ENCODE measurements at places on chromosomes 5 and 9. TPM values are rescaled to one million over a fixed set of nuclear protein-coding genes. Genes with fewer than 3 reads are reported as not detected.

The TEX48 gene
- not detected for polyA plus RNA-seq

The NCS1 gene
- 3.6 TPM for polyA plus RNA-seq

The IL5 gene
- not detected for polyA plus RNA-seq

The TOR4A gene
- 1.1 TPM for polyA plus RNA-seq

The CAST gene
- 291 TPM for polyA plus RNA-seq

The FBN2 gene
- under 0.01 TPM for polyA plus RNA-seq

The CTSL gene
- 75.3 TPM for polyA plus RNA-seq

The RXRA gene
- 156 TPM for polyA plus RNA-seq

The CRB2 gene
- polyA plus RNA-seq: 0.03 TPM

The TXNDC8 gene
- polyA plus RNA-seq: not detected

The PCDHGA5 gene
- polyA plus RNA-seq: 0.35 TPM

The IFNA7 gene
- polyA plus RNA-seq: not detected

The SV2C gene
- polyA plus RNA-seq: 0.01 TPM

The ALDH7A1 gene
- 7.8 TPM for polyA plus RNA-seq

The SLC34A3 gene
- not detected for polyA plus RNA-seq

The PCDHGA6 gene
- polyA plus RNA-seq: 0.03 TPM

DNA sequence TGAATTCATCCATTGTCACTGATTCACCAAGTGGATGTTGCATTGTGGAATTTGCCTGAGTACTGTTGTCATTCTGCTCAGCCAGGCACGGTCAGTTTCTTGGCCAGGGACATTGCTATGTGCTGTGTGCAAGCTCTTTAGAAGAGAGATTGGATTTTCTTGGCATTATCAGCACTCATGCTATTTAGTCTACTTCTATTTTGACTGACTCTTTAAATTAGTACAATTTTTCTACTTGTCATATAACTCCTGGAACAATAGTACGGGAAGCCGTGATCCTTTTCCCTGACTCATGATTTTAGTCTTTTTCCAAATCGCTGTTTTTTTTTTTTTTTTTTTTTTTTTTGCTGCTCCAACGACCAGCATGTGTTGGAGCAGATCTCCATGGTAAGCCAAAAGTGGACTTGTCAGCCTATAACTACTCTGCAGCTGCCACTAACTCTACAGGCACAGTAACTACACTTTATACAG is 129.7 kb downstream of the CDC42SE2 start:
- DNase-seq: no peak

DNA sequence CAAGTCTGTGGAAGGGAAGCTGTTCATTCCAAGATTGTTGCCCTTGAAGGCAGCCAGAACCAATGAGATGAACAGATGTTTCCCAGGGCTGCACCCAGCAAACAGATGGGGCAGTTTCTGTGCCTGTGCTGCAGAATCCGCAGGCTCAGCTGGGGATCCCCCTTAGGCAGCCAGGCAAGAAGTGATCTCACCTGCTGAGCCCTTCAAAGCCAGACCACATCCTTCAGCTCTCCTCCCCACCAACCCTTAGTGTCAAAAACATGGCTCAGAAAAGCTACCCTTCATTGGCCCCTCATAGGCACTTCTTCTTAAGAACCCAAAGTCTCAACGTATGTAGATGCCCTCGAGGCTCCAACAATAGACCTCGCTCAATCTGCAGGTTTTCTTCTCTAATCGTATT is 626.7 kb downstream of the CCDC171 start:
- DNase-seq: no peak

DNA sequence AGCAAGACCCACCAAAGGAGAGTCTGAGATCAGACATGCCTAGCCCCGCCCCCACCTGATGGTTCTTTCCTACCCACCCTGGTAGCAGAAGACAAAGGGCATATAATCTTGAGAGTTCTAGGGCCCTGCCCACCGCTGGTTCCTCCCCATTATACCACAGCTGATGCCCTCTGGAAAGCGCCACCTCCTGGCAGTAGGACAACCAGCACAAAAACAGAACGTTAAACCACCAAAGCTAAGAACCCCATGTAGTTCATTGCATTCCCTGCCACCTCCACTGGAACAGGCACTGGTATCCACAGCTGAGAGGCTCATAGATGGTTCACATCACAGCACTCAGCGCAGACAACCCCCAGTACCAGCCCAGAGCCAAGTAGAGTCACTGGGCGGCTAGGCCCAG is 81.2 kb upstream of the TRPC7 start:
- DNase-seq: no peak

- no peak for DNase-seq
Observed at GRCh38 chr5:168899673-168900072, 320.5 kb upstream of the PANK3 start.

DNA sequence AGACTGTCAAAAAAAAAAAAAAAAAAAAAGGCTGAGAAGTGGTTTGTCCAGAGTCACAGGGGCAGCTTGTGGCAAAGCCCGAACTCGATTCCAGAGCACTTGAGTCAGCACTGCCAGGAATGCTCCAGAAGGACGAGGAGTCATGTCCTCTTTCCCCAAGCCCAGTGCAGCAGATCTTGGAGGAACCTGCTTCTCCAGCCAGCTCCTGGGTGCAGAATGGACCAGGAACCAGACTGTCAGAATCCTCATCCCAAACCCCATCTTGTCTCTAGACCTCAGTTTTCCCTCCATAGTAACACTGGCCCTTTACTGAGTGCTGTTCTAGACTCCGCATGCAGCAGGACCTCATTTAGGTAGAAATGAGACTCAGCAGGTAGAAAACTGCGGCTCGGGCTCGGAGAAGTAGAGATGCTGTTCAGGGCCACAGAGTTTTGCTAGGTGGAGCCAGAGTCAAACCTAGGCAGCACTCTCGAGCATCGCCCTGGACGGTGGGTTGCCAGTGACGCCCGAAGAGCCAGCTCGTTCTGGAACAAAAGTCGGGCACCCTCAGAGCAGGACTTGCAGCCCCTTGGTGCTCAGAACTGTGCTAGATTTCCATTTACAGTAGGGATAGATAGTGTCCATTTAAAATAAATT is 15.4 kb downstream of the CD74 start:
- no peak for DNase-seq

- no peak for DNase-seq
Observed at GRCh38 chr9:111284703-111285102, 45.3 kb downstream of the OR2K2 start.

GRCh38 chr5:72202331-72202825 is 95.1 kb downstream of the MAP1B start:
- DNase-seq: no peak

DNA sequence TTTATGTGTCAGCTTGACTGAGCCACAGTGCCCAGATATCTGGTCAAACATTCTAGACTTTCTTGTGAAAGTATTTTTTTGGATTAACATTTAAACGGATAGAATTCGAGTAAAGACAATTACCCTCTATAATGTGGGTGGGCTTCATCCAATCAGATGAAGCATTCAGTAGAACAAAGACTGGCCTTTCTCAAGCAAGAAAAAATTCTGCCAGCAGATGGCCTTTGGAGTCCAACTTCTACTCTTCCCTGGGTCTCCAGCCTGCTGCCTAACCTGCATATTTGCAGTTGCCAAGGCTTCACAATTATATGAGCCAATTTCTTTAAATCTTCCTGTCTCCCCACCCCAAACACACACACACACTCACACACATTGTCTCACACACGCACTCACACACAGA is 86.4 kb downstream of the MED10 start:
- no peak for DNase-seq

GRCh38 chr5:14171621-14172020 is 28.5 kb downstream of the TRIO start:
- no peak for DNase-seq

- no peak for DNase-seq
Observed at GRCh38 chr5:8508231-8508630, 639.3 kb downstream of the MTRR start.

DNA sequence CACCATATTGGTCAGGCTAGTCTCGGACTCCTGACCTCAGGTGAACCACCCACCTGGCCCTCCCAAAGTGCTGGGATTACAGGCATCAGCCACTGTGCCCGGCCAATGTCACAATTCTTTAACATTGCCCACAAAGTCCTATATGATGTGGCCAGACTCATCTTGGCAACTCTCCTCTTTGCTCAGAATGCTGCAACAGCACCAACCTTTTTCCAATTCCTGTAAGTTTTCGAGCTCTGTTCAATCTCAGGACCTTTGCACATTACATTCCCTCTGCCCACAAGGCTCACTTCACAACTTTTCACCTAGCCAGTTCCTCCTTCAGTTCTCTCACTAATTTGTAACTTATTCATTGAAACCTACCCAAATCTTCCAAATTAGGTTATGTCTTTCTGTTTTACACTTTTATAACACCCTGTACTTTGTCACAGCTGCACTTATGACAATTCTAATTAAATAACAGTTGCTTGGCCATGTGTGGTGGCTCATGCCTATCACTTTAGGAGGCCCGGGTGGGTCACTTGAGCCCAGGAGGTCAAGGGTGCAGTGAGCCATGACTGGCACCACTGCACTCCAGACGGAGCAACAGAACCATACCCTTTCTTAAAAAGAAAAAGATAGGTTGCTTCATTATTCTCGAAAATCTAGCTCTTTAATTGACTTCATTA is 30.9 kb upstream of the GLDC start:
- no peak for DNase-seq

- no peak for DNase-seq
Observed at GRCh38 chr5:165502893-165503691, 1997.7 kb downstream of the MAT2B start.

DNA sequence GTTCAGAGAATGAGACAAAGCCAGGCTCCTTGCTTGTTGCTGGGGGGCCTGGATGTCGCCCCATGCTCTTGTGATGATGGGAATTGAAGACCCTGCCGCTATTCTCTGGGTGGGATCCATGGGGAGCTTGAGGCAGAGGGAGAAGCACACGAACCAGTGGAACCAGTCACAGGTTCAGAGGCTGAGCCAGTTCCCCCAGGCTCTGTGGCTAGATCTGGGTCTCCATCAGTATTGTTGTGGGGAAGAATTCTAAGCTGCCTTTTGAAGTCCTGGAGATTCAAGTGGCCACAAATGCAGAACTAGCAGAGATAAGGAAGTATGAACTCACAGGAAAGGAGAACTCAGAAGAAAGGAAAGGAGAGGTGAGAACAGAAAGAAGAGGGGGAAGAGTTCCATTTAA is 219.4 kb downstream of the MSX2 start:
- no peak for DNase-seq

DNA sequence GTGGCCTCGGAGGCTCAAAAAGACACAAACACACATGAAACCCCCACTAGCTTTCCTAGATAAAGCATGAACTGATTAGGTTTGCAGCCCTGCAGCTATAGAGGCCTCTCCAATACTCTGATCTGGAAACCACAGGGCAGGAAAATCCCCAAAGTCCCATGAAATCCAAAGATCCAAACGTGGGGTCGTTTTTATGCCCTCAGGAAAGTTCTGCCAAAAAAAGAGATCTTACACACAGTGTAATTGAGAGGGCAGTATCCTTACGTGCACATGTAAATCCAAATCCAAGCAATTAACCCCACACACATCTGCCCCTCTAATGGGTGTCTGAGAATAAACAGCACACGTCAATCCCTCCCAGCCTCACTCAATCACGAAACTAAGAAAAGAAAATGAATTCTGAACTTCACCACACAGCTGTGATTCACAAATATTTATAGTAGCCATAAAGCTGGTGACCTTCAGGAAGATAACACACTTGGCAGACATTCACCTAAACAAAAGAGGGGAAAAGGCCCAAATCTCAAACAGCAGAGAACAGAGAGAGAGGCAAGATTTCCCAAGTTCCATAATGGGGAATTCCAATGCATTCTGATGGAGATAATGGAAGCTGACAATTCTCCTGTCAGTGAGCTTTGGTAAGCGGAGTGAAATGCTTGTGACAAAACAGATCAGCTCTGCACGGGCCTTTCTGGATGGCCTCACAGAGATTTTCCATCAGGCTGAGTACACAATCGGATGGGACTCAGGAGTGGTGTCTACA is 114.2 kb downstream of the SEMA5A start:
- DNase-seq: no peak

GRCh38 chr5:118199801-118200200 is 788.5 kb downstream of the DTWD2 start:
- DNase-seq: no peak

- DNase-seq: peak; percentile 40
Observed at GRCh38 chr9:109639674-109640579, 140.1 kb upstream of the PALM2AKAP2 start.

- DNase-seq: peak; percentile 12
Observed at GRCh38 chr9:134209731-134210311, 45.5 kb upstream of the RNU6ATAC start.

- DNase-seq: peak; percentile 14
Observed at GRCh38 chr9:76677481-76678055, 86.7 kb upstream of the PCA3 start.

GRCh38 chr9:70949239-70949638 is 172.2 kb downstream of the TRPM3 start:
- no peak for DNase-seq

DNA sequence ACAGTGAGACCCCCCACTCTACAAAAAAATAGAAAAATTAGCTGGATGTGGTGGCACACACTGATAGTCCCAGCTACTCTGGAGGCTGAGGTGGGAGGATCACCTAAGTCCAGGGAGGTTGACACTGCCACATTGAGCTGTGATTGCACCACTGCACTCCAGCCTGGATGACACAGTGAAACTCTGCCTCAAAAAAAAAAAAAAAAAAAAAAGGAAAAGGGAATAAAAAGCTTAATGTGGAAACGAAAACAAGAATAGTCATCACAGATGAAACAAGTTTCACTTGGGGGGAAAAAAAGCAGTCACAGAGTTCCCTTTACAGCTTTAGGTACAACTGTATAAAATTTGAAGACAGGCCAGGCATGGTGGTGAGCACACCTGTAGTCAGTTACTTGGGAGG is 84.2 kb downstream of the FNBP1 start:
- DNase-seq: no peak

DNA sequence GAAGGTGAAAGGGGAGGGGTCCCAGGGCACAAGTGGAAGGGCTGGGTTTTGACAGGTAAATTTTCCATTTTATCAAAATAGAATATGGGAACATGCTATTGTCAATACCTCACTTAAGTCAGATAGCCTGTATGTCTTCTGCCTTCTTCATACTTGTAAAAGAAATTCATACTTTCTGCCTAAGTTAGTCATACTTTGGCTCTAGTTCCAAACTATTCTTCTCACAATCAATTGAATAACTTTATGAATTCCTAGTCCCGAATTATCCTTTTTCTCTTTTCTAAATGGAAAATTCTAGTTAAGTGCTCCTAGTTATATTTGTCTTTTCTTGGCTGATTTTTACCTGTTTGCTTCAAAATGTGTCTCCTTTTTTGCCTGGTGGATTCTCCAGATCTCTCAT is 271.4 kb downstream of the CSNK1G3 start:
- no peak for DNase-seq

- DNase-seq: no peak
Observed at GRCh38 chr5:170985486-170985885, 123.7 kb downstream of the RANBP17 start.
